Stomach (tissue), 19 donors: ENCODE measurements at places on chromosomes 3 and 15. TPM values are rescaled to one million over a fixed set of nuclear protein-coding genes. Genes with fewer than 3 reads are reported as not detected.

The KCNH8 gene
- total RNA-seq, result 0.29 TPM

The PRR20G gene
- not detected for total RNA-seq

The MELTF gene
- total RNA-seq, result 3.5 TPM

The ISLR gene
- 42.3 TPM for total RNA-seq

The CHRNA5 gene
- not detected for total RNA-seq
